DMS153 (cell line): ENCODE measurements at places on chromosomes 1 and 21.

GRCh38 chr1:36411674-36412648 lies 14.3 kb upstream of the LSM10 start:
- no peak for DNase-seq

GRCh38 chr1:17587693-17588047 lies 48.2 kb downstream of the ARHGEF10L start:
- no peak for DNase-seq

DNA sequence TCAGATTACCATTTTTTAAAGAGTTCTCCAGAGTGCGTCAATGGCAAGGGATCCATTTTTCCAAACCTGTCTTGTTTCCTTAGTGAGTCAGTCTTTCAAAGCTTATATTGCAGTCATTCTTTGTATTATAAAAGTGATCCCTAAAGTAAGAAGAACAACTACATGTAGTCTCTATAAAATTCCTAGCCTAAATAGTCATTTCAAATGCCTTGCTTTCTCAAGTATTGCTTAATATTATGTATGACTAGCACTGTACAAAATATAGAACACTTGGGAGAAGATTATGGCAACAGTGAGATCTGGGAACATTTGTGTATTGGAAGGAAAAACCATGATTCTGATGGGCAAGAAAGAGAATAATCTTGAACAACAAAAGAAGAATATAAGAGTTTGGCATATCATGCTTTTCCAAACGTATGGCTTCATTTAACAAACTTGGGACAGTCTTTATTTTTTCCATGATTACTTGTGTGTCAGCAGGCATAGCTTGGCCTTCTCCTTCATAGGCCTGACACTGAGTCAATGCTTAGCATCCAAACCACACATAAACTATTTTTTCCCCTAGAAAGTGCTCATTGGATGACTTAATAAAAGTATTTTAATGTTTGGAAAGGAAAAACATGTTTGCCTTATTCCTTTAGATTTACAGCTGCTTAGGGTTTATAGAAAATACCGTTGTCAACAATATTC lies 547.4 kb downstream of the LTN1 start:
- DNase-seq: no peak

GRCh38 chr1:97356309-97356708 lies 564.5 kb downstream of the DPYD start:
- no peak for DNase-seq

- no peak for DNase-seq
Measured at GRCh38 chr1:33081554-33082305, 777 bp downstream of the AZIN2 start.

GRCh38 chr1:157110686-157111085 lies 11.1 kb upstream of the ETV3L start:
- DNase-seq: no peak

DNA sequence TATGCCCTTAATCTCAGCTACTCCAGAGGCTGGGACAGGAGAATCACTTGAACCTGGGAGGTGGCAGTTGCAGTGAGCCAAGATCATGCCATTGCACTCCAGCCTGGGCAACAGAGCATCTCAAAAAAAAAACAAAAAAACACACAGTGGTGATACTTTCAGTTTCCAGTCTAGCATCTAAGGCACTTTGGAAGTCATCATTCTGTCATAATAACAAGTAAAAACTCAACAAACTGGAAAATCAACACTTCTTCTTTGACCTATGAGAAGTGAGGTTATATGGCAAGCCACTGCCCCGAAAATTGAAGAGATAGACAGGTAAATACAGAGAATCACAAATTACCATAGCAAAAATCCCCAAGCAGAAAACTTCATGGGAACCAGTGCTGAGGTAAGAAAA lies 51.9 kb downstream of the IL12RB2 start:
- DNase-seq: no peak

DNA sequence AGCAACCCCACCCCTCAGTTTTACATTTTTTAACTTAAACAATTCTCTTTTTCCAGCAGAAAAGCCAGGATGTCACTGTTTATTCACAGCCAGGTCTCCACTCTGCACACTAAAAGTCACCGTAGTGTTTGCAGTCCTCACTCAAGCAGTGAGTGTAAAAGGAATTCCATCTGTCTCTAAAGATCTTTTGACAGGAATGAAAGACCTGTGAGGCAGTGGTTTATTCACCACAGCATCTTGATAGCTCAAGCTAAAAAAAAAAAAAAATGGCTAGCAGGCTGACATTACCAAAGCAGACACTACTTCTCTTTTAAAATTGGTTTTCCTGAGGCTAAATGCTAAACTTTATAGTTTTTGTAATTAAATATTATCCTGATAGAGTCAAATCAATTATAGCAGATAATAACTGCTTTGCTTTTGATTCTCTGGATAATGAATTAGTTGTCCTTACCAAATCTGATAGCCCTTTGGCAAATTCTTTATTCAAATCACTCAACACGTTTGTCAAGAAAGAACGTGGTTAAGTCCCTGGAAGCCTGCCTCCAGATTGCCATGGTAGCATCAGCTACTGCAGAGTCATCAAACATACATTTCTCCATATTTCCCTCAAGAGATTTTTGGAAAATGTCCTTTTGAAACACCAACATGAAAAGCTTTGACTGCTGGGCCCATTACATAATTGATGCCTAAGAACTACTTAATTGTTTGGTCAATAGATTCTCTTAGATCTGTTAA lies 22.2 kb upstream of the SLC5A9 start:
- no peak for DNase-seq

DNA sequence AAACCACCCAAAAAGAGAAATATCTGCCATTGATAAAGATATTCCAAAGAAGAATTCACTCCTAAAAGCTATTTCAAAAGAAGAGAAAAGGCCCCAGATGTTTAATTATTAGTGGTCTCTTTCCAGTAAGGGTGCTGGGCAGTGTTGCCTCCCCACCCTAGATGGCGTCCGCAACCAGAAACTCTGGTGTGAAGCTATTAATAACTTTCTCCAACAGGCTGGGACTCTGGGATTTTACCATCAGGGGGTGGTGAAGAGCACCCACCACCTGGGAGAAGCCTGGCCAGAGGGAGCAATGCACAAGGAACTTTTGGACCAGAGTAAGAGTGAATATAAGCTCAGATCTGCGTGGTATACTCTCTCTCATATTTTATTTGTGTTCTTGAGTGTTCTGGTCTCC lies 115.4 kb upstream of the TIAM1 start:
- no peak for DNase-seq

DNA sequence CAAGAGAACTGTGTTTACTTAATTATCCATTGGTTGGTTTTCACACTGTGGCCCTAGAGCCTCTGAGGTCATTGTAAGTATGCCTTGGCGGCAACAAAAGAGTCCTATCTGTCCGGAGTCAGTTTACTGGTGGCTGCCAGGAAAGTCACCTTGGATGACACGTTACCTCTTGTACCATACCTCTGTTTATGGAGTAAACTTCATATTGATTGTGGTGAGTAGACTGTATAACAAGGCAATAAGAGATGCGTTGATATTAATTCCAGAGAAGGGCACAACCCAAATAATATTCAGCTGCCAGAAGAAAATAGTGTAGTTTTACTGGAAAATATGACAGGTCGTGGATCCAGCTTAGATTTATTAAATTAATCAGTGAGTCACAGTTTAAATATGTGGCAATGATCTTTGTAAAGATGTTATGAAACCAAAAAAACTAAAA lies 20.4 kb upstream of the KIF14 start:
- no peak for DNase-seq

DNA sequence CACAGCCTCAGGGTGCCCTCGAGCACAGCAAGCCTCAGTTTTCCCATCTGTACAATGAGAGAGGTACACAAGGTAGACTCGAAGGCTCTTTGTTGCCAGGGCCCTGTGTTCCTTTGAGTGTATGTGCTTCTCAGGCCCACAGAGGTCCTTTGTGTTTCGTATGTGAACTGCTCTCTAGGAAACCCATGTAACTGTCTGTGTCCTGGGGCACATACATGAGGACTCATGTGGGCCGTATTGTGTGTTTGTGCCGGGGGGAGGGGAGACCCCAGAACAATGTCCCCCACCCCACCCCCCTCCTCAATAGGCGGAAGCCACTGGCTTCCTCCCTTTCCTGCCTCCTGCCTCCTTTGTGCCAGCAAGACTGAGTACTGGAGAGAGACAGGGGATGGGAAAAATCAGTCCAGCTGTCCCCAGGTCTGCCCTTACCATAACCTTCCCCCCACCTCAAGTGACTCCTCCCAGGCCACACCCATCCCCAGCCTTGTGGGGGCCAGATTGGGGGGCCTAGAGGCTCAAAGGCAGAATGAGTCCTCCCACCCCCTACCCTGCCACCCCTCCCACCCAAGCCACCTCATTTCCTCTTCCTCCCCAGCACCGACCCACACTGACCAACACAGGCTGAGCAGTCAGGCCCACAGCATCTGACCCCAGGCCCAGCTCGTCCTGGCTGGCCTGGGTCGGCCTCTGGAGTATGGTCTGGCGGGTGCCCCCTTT lies at the start of gene TIE1:
TIE1 (plus strand) TSS at position 605 of the 717 bp plus-strand sequence; CDS start at position 695, 90 bp downstream.
- DNase-seq: no peak

- no peak for DNase-seq
Measured at GRCh38 chr21:23131177-23131576, 2133.0 kb downstream of the NCAM2 start.

DNA sequence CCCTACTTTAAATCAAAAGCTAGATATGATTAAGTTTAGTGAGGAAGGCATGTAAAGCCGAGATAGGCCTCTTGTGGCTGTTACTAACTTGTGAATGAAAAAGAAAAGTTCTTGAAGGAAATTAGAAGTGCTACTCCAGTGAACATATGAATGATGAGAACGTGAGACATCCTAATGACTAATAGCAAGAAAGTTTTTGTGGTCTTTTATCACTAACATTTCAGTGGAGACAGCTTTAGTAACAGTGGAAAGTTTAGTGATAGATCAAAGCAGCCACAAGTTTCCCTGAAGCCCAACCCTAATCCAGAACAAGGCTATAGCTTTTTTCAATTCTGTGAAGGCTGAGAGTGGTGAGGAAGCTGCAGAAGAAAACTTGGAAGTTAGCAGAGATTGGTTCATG lies 73.6 kb upstream of the LRRC8B start:
- DNase-seq: no peak

- DNase-seq: no peak
Measured at GRCh38 chr21:37983336-37984095, 67.3 kb upstream of the KCNJ6 start.

- no peak for DNase-seq
Measured at GRCh38 chr1:55428944-55429931, 214.1 kb upstream of the USP24 start.

GRCh38 chr1:233993651-233994050 lies 89.2 kb downstream of the SLC35F3 start:
- DNase-seq: peak; percentile 62

GRCh38 chr1:228960705-228961104 lies 225.4 kb downstream of the RHOU start:
- DNase-seq: no peak

DNA sequence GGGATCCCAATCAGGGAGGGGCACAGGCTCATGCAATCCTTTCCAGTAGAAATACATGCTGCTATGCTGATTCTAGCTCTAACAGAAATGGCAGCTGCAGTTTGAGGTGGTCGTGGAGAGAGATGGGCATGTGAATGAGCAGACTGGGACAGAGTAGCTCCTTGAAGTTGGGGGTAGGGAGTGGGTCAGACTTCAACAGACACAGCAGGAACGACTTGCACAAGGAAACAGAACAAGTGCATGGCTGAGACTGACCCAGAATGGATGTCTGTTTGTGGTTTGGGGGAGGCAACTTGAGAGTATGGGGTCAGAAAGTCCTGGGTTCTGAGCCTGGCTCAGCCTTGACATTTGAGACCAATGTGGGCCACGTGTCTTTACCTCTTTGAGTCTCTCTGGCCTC lies 25.1 kb upstream of the TRABD2B start:
- DNase-seq: no peak

- DNase-seq: no peak
Measured at GRCh38 chr1:151134396-151134795, 12.0 kb downstream of the SEMA6C start.

DNA sequence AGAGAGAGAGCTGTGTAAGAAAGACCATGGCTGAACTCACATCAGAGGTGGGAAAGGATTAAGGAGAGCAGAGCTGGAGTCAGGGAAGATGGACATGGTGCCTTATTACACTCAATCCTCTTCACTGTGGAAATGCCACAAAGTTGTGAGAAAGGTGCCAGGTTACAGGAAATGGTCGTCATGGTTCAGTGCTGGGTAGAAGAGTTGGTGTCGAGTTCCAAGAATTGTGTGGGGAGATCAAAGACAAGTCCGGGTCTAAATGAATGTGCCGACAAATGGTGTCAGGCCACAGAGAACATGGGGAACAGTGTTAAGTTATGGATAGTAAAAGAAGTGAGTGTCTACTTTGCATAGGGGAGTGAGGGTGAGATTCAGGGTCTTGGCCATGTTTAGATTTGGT lies 40.9 kb downstream of the LAMC2 start:
- peak; percentile 68 for DNase-seq

GRCh38 chr1:31646259-31646960 lies 1.7 kb upstream of the PEF1 start:
- no peak for DNase-seq

DNA sequence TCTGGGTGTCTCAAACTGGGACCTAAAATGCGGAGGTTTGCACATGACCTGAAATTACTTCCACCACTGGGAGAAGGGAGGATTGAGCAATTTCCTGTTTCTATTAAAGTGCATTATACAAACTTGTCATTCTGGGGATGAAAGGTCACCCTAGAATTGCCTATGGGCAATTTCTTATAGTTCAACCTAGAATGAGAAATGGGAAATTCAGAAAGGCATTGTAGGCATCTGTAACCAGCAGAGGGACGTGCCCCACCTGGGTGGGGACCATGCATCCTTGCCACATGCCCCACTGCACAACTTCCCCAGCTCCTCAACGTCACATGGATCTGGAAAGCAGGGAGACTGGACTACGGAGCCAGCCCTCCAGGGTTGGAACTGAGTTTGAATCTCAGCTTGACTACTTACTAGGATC lies 47.0 kb downstream of the MRPL39 start:
- no peak for DNase-seq

GRCh38 chr1:111129376-111129775 lies 10.5 kb downstream of the DRAM2 start:
- DNase-seq: no peak

GRCh38 chr1:167249702-167250101 lies 29.0 kb downstream of the POU2F1 start:
- DNase-seq: no peak

GRCh38 chr1:200471739-200472138 lies 61.9 kb upstream of the ZNF281 start:
- DNase-seq: no peak

GRCh38 chr1:61141288-61142042 lies 59.1 kb downstream of the NFIA start:
- DNase-seq: peak; percentile 62

DNA sequence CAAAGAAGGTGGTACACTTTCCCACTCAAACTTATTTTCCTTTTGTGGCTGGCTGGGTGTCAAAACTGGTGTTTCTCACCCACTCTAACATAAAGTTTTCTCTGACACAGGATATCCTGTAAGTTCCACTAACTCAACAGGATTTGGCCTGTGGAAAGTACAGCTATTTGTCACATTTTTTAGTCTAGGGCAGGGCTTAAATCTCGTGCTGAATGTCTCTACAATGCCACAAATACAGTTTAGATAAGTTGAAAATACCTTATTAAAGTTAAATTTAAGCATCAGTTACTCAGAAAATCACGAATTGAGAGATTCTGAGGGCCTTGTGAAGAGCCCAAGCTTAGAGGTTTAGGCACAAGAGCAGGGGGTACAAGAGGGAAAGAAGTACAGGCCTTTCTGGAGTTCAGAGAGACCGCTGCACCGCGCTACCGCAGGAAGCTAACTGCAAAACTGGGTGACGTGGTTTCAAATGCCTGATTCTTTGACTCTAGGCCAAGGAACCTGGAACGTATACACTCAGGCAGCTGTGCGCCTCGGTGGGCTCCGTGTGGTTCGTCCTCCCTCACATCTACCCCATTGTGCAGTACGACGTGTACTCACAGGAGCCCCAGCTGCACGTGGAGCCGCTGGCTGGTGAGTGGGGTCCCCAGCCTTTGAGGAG lies 23.4 kb upstream of the PWP2 start:
- DNase-seq: no peak
